DMS153 (cell line): ENCODE measurements at places on chromosomes 7 and 10.

DNA sequence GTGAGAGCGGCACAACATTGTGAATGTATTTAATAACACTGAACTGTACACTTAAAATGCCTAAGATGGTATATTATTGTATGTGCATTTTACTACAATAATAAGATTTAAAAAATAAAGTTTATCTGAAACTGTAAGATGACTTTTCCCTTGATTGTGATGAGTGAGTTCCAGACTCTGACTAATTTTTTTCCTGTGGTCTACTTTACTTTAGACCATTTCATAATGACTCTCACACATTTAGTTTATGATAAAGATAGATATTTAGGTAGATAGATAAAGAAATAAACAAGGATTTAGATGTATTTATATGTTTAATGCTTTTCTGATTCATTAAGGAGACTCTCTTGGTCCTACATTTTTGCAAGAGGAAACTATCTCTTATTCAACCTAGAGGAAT, 835.9 kb upstream of the SORCS1 start:
- no peak for DNase-seq

- DNase-seq = peak; percentile 6
These were observed at the start of gene KIAA1549 for GRCh38 chr7:138981332-138982203. Gene KIAA1549, minus strand, starts transcription at chr7:138981389. Its CDS starts 120 bp downstream, at chr7:138981269.

GRCh38 chr10:22621726-22622125, 92.7 kb downstream of the PIP4K2A start:
- DNase-seq = no peak

DNA sequence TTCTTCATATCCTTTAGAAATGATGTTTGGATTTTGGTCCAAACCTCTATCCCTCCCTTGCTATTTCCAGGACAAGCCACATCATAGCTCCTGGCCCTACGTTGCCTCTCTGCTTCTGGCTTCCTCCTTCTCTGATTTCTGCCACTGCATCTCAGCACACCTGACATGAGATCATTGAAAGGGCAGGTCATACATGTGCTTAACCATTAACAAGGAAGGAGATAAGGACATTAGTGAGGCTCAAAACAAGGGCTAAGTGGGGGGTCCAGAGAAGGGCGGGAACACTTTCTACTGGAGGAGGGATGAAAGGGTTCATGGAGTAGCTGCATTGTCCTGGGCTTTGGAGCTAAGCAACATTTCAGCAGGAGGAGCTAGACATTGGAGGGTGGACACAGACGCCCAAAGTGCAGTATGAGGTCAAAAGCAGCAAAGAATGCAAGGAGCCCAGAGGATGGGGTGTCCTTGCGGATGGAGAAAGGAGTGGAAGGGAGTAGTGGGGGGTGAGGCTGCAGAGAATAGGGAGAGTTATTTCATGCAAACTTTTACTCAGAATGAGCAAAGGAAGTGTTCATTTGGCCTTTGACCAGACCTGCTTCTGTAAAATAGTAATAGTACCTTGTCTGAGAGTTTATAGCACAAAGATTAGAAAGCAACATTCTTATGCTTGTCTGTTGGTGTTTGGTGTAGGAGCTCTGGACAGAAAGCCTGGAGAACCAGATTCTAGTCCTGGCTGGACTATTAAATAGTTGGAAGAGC, 102.4 kb upstream of the CREB5 start:
- DNase-seq = no peak

- no peak for DNase-seq
These were observed 49.9 kb upstream of the TMEM106B start for GRCh38 chr7:12161146-12161545.

DNA sequence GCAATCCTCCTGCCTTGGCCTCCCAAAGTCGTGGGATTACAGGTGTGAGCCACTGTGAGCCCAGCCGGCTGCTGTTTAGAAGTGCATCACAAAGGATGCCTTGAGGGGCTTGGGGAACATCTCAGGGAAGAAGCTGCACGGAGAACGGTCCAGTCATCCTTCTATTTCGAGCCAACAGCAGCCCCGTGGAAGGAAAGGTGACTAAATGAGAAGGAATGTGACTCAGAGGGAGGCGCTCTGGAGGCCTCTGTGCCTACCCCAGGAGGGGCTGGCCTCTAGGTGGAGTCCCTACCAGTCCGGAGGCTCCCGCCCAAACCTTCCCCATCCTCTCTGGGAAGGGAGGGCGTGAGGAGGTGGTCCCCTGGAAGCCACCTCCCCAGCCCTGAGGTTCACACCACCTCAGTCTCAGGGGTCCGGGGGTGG, 76.2 kb downstream of the CTBP2 start:
- DNase-seq = no peak

GRCh38 chr7:20299145-20299544, 31.6 kb upstream of the ITGB8 start:
- DNase-seq = no peak

GRCh38 chr10:4586776-4587175, 239.2 kb upstream of the AKR1E2 start:
- DNase-seq = no peak

DNA sequence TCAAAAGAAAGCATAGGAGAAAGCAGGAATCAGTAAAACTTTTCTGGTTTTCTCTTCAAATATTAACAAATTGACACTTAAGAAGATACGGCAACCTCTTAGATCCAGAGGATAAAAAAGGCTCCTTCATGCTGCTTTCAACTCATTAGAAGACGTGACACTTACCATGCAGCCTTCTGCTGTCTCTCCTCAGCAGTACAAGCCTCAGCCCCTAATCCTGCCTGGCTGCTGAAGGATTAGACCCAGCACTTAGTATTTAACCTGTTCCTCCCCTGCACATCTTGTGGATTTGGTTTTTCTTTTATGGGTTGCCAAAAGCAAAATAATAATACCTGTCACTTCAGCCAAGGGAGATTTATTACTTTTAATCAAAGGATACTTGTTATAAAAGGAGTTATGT, 108.4 kb downstream of the LYZL1 start:
- DNase-seq = no peak

DNA sequence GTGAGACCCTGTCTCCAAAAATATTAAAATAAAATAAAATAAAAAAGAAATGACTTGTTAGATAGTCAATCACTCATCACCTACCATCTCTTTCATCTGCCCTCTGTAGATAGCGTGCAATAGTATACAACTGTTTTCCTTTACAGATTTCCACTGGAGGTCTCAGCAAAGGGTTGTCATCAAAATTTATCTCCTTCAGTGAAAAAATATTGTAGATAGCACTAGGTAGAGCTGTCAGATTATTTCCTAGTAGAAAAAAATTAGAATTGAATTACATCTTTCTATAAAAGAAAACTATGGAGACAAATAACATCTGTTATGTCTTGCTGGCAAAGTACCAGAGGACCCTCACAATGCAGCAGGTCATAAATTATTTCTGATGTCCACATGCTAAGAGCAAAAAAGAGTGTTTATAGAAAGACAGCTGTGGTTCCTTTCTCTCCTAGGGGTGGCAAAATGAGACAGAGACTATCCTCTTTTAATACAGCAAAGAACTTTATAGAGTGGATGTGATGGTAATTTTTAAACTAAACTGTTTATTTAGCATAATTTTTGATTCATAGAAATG, 16.3 kb upstream of the CYP51A1 start:
- no peak for DNase-seq

DNA sequence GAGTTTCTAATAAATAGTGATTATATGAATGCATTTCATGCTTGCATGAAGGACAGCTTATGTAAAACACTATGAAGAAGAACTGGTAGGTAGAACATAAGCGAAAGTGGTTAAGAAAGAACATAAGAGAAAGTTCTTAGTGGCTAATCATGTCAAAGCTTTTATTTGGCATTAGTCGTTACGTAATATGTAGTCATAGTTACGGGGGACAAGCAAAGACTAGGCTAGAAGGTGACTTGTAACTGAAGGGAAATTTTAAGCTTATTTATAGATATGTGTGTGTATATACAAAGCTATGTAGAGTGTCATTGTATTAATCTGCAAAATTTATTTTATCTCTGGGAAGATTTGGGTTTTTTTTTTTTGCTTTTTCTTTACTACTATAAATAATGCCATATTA, 36.9 kb downstream of the CAPZA2 start:
- no peak for DNase-seq

GRCh38 chr10:91206427-91206826, 14.0 kb upstream of the PCGF5 start:
- no peak for DNase-seq
